ENCODE measurements at places on chromosomes 12 and 14.

- DNase-seq = no peak
Observed at GRCh38 chr12:121239351-121240061, 29.6 kb downstream of the P2RX4 start.

GRCh38 chr12:117208206-117208605 is 17.9 kb upstream of the FBXO21 start:
- no peak for DNase-seq

GRCh38 chr12:71846322-71846940 is 6.9 kb downstream of the TBC1D15 start:
- DNase-seq = peak; percentile 46

DNA sequence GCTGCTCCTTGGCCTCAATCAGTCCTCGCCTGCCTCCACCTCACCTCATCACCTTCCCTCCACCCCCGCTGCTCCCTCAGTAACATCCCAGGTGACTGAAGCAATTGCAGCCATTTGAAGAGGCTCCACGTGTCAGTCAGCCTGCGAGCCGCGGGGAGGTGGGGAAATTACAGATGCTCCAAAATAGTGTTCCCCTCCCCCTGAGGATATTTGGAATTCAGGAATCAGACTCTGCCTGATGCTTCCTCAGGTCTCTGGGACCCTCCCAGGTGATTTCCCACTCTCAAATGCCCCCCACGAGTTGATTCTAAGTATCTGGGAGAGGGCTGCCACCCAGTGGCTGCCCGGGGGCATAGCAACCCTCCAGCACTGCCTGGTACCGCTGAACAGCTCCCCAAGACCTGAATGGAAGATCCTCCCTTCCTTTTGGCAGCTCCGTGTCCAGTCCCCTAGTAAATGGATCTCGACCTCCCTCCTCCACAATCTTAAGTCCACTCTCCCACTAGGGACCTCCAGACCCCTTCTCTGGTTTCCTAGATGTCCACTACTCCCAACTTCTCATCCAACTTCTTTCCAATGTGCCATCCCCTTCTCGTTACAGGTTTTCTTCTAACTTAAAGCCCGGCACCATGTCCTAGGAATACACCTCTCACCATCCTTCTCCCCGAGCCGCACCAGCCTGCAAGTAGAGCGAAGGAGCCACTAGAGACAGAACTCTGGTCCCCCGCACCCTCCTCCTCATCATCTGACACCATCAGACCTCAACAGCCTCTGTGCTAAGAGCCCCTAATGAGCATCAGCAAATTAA is 1.4 kb upstream of the ASIC1 start:
- peak; percentile 85 for DNase-seq

GRCh38 chr14:76921088-76921399 is 94.8 kb downstream of the LRRC74A start:
- DNase-seq = no peak

GRCh38 chr14:102965282-102965681 is 42.8 kb downstream of the AMN start:
- no peak for DNase-seq

- DNase-seq = no peak
Observed at GRCh38 chr12:102232036-102232435, 34.4 kb upstream of the PMCH start.

GRCh38 chr12:50083301-50083700 is 1.8 kb upstream of the SMARCD1 start:
- no peak for DNase-seq

- DNase-seq = peak; percentile 37
Observed at GRCh38 chr12:3087758-3088650, 10.8 kb downstream of the TSPAN9 start.

DNA sequence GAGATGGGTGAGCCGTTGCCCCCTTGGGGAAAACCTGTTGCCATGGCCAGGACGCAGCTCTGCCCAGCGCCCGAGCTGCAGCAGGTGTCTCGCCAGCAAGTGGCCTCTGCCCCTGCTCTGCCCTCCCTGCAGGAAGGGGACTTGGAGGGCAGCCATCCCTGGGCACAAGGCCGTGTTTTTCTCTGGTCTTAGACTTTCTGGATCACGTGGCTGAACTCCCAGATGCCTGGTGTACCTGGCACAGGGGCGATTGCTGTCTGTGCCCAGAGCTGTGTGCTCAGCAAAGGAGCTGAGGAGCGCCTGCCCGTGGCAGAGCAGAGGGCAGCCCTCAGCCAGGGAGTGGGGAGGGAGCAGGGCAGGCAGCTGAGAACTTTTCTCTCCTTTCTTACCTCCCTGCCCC is 38.0 kb downstream of the TMEM63C start:
- DNase-seq = no peak

GRCh38 chr12:107439026-107439738 is 246.4 kb upstream of the PWP1 start:
- DNase-seq = no peak

DNA sequence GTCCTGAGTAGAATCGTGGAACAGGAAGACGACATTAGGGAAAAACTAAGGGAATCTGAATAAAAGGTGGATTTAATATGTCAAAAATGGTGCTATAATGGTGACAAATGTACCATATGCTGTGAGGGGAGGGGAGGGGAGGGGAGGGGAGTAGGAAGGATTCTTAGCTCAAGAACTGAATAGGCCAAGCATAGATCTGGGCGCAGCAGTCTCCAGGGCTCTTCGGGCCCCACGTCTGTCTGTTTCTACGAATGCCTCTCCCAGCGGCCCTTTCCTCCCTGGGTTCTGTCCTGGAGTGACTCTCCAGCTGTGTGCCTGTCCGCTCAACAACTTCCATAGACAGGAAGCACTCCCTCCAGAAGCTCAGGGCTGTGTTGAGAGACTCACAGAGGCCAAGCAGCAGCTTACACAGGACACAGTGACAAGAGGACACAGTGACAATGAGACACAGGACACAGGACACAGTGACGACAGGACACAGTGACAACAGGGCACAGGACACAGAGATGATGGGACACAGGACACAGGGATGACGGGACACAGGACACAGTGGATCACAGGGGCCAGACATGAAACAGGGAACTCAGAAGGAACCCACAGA is 42.4 kb upstream of the PPP2R5C start:
- DNase-seq = no peak

DNA sequence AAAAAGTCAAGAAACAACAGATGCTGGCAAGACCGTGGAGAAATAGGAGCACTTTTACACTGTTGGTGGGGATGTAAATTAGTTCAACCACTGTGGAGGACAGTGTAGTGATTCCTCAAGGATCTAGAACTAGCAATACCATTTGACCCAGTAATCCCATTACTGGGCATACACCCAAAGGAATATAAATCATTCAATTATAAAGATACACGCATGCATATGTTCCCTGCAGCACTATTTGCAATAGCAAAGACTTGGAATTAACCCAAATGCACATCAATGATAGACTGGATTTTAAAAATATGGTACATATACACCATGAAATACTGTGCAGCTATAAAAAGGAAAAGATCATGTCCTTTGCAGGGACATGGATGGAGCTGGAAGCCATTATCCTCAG is 18.0 kb upstream of the CATSPERB start:
- no peak for DNase-seq

DNA sequence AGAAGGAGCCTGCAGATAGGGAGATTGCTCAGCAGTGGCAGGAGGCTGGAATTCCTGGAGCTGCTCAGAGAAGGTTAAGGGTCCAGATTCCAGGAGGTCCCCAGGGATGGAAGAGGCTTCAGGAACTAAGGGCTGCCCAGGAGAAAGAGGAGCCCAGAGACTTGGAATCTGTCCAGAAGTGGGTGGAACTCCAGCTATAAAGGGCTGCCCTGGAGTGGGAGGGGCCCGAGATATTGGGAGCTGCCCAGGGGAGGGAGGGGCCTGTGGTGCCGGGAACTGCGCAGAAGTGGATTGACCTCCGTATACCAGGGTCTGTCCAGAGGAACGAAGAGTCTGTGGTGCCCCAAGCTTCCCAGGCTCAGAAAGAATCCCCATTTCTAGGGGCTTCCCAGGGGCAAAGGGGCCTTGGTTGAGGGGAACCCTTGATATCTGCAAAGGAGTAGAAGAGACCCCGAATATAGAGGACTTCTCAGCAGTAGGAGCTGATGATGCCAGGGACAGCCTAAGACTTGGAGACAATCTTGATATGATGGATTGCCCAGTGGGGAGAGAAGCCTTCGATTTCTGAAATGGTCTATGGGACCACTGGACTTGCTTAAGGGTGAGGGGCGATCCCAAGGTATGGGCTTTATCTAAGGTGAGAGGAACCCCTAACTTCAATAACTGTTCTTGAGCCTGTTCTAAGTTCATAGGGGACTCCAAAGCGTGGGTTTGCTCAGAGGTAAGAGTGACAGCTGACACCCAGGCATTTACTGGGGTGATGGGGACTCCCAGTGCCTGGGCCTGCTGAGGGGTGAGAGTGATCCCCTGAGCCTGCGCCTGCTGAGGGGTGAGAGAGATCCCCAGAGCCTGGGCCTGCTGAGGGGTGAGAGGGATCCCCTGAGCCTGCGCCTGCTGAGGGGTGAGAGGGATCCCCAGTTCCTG is 45.0 kb downstream of the FAM186A start:
- DNase-seq = no peak

- DNase-seq = no peak
Observed at GRCh38 chr14:101113835-101114725, 210.6 kb upstream of the RTL1 start.

Data from GM03348 (cell line).